ENCODE measurements at places on chromosomes 12 and 14. TPM values are rescaled to one million over a fixed set of nuclear protein-coding genes. Genes with fewer than 3 reads are reported as not detected.

The KLRK1 gene
- total RNA-seq = 0.60 TPM

The P2RX2 gene
- total RNA-seq = not detected

The MAP3K9 gene
- total RNA-seq = 4.9 TPM

DNA sequence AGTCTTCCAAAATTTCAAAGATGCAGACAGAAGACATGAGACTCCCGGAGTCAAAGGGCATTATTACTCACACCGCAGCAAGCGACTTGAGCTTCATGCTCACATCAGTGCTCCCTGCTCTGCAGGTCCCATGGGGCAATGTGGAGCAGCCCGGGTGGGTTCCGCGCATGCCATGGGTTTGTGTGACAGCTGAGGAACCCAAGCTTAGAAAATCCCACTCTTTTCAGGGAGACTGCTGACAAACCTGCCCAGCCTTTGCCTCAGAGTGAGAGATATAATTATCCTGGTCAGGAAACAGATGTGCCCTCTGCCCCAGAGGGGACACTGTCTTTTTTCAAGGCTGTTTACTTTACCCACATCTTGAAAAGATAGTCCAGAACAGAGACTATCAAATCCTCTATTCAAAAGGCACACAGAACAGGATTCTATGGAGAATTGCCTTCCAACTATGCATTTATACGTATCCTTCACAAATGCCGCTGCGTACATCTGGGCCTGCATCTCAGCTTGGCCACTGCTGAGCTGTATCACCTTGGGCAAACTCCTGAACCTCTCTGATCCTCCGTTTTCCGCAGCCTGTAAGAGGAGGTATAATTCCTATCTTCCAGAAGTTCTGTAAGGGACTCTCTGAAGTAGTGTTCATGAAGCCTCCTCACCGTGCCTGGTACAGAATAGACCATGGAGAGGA is 16.0 kb downstream of the C14orf132 start:
- peak; percentile 32 for DNase-seq

GRCh38 chr12:27077586-27077985 is 4.8 kb downstream of the C12orf71 start:
- DNase-seq = no peak

GRCh38 chr14:70917633-70918032 is 10.4 kb downstream of the PCNX1 start:
- DNase-seq = no peak

DNA sequence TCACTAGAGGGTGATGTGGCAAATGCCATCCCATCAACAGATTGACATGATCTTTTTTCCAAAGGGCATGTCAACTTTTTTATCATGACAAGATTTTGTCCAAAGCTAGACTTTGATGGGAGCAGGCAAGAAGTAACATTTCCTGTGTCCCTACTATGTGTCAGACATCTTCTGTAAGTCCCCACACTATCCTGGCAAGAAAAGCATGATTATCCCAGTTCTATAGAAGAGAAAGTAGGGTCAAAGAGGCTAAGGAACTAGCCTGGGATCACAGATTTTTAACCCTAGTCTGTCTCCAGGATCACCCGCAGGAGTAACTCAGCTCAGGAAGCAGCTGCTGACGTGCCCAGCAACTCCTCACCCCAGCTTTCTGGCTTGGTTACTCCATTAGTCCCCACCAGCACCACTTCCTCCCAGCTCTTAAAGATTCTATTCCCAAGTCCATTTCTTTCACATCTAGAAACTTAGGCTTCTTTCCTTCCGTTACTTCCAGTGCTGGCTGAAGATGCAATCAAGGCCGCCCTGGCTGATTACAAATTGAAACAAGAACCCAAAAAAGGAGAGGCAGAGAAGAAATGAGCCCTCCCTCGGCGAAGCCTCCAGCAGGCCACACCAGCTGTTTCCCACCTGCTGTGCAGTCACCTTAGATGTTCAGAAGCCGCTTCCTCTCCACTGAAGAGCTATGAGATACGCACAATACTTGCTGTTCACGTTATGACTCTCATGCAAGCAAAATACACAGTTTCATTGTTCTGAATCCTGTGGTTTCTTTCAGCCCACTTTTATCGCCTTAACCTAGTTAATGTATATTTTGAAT is 6.2 kb downstream of the ISCU start:
- DNase-seq = no peak

DNA sequence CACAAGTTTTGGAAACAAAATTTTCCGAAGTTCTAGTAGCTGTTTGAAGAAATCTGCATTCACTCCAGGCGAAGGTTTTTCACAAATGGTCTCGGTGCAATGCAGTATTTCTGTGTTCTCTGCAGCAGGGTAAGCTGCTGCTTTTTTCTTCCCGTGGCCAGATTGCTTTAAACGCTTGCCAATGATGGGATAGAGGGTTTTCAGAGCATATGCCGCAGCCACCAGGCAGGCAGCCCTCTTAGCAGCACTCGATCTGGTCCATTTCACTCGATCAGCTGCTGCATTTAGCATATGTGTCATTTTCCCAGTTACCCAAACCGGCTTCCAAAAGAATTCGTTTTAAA is 315 bp downstream of the ABCD2 start:
- DNase-seq = no peak

DNA sequence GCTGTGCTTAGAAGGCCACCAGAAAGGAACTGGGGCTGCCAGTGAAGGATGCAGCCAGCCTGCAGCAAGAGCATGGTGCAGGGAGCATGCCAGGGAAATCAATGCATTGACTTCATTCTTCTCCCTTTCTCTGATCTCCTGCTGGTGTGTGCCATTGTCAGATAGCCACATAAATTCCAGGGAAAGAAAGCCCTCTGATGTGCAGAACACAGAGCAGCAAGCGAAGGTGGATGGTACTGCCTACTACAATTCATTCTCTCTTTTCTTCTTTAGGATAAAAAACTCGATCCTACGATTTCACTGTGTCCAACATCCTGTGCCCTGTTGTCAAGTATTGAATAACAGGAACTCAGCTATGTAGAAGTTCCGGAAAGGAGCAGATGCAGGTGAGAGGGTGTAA is 446.7 kb upstream of the TMEM132C start:
- DNase-seq = no peak

- DNase-seq = no peak
These were observed 123.6 kb upstream of the SLC16A7 start for GRCh38 chr12:59472273-59472672.

DNA sequence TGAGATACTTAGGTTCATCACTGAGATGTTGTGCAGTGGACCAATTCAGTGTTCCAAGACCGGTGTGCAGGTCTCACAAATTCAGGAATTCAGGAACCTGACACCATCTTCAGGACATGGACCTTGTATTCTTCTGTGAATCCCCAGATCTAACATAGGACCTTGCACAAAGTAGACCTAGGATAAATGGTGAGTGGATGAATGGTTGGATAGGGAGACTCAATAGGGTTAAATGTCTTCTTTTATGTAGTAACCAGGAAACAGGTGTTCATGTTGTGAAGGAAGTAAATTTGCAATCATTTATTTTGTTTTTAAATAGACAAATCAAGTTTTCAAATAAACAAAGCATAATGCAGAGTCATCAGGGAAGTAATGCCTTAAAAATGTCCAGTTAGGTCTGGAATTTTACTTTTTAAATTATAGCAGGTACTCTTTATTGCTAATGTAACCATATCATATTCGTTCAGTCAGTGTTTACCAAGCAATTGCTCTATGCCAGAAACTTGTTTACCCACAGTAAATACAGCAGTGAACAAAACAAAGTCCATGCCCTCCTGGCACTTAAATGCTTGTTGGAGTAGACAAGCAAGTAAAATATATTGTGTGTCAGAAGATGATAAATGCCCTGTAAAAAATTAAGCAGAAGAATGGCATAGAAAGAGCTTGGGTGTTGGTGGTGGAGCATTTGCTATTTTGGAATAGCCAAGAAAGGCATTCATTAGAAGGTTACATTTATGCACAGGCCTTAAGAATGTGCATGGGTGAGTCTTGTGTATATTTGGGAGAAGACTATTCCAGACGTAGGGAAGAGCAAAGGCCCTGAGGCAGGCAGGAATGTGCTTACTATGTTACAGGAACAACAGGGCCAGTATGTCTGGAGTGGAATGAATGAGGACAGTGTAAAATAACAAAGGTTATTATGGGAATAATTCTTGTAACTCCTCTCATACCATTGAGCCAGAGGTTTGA is 26.3 kb downstream of the RXYLT1 start:
- no peak for DNase-seq

GRCh38 chr14:33617154-33617553 is 333.7 kb downstream of the EGLN3 start:
- no peak for DNase-seq

DNA sequence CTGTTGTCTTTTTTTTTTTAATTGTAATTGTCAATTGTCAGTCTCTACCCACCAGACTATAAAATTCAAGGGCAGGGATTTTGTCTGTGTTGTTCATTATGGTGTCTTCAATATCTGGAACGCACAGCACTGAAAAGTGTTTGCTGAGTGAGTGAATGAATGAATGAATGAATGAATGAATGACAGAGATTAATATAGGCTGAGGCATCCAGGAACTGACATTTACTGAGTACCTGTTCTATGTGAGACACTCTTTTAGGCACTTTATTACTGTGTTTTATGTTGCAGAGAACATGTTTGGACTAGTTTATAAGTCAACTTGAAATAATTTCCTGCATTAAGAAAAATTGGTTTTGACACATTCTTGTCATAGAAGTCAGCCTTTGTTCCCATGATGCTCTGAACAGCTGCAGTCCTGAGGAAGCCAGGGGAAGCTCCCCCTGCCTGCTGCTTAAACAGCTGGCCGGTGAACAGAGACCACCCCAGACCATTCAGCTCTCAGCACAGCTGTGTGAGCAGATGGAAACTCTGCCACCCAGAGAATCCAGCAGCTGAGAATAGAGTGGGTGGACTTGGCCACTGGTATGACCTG is 160.7 kb upstream of the CCND2 start:
- no peak for DNase-seq

DNA sequence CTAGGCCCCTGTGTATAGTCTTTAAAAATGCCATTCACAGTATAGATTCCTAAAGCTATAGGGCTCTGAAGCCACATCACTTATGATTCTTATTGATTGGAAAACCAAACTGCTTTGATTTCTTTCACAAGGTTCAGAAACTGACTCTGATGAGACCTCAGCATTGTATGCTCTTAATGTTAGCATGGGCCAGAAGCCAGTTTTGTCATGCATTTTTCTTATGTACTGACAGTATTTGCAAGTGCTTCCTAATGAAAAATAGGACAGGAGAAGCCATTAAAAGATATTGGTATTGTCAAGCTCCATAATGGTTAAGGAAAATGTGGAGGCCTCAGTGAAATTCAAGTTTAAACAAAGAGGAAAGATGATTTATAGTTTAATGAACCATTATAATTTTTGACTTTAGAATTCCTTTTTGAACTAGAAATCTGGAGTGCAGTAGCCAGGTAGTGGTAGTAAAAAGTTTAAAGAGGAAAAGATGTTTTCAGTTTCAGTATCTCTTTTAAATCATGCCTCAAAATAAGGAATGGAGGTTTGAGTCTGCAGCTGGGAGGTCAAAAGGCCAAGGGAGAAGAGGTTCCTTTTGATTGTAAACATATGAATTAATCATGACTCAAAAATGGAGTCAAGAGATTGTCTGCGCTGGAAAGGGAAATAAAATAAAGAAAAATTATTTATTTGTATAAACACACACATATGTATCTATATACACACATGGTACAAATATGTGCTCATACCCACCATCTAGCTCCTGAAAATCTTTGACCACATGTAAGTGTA is 388.1 kb upstream of the PRICKLE1 start:
- DNase-seq = no peak

DNA sequence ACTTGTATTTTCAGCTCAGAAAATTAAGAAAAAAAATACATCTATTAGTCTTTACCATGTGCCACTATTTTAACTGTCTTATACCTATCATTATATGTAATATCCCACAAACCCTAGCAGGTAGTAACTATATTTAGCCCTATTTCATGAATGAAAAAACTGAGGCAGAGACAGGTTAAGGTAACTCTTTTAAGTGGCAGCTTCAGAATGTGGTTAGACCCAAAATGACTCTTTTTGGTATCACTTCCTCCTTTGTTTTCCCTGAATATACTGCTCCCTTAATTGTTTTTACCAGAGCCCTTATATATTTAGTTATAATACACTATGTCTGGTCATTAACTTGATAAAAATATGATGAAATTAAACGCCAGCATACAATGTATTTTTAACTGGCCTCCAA is 235.6 kb upstream of the RPL10L start:
- DNase-seq = no peak

GRCh38 chr14:36383767-36384431 is 63.5 kb upstream of the MBIP start:
- DNase-seq = no peak

DNA sequence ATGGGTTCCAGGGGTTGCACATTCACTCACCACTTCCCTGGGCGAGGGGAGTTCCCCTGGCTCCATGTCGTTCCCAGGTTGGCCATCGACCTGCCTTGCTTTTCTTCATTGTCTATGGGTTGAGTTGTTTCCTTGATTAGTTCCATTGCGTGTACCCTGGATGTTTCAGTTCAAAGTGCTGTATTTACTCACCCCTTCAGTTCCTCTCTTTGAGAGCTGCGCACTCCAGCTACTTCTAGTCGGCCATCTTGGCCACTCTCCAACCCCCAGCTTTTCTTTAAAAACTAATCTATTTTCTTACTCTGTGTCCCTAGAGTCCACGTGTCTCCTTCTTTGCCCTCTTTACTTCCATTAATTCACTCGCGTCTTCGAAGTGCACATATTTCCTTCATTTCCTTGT is 11.7 kb downstream of the CLEC2A start:
- no peak for DNase-seq

GRCh38 chr12:41213648-41214047 is 25.5 kb downstream of the PDZRN4 start:
- no peak for DNase-seq

GRCh38 chr14:20482382-20482781 is 13.2 kb downstream of the PNP start:
- no peak for DNase-seq

DNA sequence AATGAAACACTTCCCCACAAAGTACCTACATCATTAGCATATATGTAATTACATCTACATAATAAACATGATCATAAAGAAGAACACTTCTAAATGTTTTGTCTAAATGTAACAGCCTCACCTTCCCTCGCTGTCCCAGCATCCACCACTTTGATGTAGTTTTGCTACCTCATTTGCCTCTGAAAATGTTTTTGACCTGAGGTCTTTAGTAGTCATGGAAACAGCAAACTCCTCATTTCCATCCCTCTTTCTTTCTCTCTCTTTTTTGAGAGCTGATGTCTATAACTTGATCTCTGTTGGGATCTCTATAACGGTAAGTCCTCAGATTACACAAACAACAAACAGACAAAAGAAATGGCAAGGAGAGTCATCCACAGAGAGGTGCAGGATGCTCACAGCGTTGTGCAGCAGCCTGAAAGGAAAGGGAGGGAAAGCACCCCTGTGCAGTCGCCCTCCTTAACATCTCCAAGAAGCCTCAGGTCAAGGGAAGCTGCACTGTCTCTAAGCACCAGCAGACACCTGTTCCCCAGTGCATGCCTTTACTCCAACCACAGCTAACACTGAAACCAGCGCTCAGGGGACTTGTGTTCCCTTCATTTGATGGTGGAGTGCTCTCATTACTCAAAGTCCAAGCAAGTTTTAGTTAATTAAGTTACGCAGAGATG is 268.7 kb downstream of the TMEM132D start:
- no peak for DNase-seq

DNA sequence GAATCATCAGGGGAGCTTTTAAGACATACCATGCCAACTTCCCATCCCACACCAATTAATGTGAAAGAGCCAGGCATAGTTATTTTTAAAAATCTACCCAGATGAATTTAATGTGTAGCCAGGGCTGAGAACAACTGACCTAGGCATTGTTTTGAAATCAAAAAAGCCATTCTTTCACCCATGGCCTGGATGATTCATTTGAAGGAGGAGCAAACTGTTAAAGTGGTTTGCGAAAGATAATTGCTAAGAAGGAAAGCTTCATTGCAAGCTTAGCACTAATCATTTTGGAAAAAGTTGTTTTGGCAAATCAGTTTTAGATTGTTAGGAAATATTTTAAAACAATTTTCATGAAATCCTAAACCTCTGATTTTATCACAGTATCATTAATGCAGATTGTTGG is 2.1 kb upstream of the GTSF1 start:
- DNase-seq = no peak
